ENCODE measurements at places on chromosomes 12 and 14.

GRCh38 chr14:31927348-31927832, 149.7 kb upstream of the ARHGAP5 start:
- peak; percentile 48 for DNase-seq

GRCh38 chr14:53538316-53538881, 385.3 kb upstream of the DDHD1 start:
- DNase-seq: peak; percentile 55

DNA sequence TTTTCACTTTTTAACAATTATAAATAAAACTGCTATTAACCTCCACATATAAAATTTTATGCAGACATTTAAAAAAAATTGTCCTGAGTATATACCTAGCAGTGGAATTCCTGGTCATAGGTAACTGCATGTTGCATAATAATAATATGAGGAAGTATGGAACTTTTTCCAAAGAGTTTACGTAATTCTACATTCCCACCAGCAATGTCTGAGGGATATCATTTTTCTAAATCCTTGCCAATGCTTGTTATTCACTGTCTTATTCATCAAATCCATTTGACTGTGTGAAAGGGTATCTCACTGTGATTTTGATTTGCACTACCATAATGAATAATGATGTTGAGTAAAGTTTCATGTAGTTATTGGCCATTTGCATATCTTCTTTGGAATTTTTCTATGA, 393.8 kb downstream of the LRFN5 start:
- DNase-seq: no peak

- peak; percentile 52 for DNase-seq
Observed at GRCh38 chr12:50574601-50575348, 70.0 kb downstream of the DIP2B start.

GRCh38 chr12:50110762-50111351, 1.2 kb upstream of the COX14 start:
- DNase-seq: no peak

- no peak for DNase-seq
Observed at GRCh38 chr12:53961025-53961761, 6.5 kb downstream of the HOXC12 start.

- DNase-seq: no peak
Observed at GRCh38 chr12:104230304-104231095, 14.9 kb downstream of the TXNRD1 start.

- peak; percentile 15 for DNase-seq
Observed at GRCh38 chr14:74475678-74476077, 17.4 kb downstream of the NPC2 start.

GRCh38 chr12:76611533-76611932, 52.0 kb upstream of the OSBPL8 start:
- peak; percentile 87 for DNase-seq

DNA sequence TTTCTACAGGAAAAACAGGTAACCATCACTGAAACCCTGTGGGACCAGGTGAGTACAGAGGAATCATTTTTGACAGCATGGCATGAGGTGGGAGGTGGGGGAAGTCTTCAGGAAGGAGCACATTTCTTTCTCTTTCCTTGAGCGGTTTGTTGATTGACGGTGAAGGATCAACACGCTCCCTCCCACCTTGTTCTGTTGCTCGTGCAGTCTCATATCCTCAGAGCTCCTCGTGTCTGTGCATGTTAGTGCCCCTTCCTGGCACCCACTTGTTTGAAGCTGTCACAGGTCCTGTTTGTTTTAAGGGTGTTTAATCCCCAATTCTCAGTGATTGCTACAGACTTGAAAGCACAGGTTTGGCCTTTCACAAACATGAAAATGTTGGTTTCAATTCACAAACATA, 4.4 kb downstream of the C12orf54 start:
- no peak for DNase-seq

DNA sequence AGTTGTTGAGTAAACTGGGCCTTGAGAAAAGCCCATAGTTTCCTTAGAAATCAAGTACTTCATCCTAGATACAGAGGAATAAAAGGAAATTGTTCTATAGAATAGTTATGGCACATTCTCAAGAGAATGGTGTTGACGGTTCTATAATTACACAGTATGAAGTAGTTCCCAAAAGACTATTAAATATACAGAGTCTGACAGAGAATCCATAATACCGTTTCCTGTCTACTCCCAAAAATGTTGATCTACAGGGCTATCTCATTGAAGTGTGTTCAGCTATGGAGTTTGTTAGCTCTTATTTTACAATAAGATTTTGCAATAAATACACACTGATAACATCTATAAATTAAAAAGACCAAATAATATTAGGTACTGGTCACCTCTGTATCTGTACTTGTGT, 799.7 kb downstream of the RPS29 start:
- DNase-seq: no peak

DNA sequence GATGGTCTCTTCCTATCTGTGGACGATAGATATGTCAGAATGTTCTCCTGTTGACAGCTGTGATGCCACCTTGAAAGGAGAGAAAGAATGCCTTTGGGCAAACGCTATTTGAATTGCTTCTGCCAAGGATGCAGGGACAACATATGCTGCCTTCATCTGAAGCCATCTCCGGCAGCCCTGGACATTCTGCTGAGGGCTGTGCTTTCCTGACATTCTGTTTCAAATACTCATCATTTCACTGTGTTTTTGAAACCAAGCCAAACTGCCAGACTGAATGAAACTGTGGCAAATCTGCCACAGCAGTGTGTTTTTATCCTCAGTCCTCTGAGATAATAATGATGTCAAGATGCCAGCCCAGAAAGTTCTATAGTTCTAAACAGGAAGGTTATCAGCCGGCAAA, 85.8 kb upstream of the BCAT1 start:
- no peak for DNase-seq

GRCh38 chr14:64423987-64424386, 35.8 kb downstream of the MTHFD1 start:
- no peak for DNase-seq

DNA sequence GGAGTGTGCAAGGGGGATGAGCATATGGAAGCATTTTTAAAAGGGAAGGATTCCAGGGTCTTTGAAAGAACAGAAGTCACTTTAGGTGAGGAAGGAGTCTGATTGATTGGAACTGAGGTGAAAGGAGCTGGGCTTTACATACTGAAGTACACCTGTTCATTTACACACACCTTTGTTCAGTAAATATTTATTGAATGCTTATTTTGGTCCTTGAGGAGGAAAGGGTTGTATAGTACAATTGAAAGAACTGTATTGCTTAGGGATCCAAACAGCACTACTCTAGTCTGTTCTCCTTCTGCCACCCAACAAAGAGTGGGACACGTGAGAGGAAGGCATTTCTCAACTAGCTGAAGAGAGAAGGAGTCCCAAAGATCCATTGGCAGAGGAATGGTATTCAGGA, 63.9 kb downstream of the APAF1 start:
- no peak for DNase-seq

GRCh38 chr12:19719672-19720071, 280.4 kb downstream of the AEBP2 start:
- DNase-seq: no peak

DNA sequence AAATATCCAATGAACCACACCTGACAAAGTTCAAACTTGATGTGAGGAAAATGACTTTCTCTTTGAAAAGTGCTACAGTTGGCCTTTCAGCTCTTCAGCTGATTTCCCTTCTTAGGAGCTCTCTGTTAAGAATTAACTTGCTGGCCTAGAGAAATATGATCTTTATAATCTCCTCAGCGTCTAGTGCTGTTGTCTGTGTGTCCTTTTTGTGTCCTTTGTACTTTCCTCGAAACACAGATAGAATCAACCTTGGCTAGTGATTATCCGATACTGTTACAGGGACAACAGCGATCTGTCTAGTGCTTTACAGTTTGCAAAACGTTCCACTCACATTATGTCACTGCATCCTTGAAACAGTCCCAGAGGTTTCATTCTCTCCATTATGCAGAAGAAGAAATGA, 162.8 kb upstream of the RMST start:
- no peak for DNase-seq

Measured in AG09319 (cell line).